A673 (cell line): ENCODE measurements at places on chromosomes 2 and 18.

DNA sequence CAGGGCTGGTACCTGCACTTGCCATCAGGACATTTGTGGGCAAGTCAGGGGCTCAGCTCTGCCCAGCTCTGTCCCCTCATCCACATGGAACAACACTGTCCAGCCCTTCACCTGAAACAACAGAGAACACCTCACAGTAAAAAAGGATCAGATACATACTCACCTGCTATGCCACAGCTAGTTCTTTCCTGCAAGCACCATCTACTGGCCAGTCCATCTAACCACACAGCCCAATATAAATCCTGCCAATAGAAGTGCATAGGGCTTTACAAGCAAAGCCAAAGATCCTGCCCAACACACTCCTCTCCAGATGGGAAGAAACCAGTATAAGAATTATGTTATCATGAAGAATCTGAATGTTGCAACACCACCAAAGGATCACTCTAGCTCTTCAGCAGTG is 52.2 kb upstream of the GALNT13 start:
- no peak for DNase-seq

DNA sequence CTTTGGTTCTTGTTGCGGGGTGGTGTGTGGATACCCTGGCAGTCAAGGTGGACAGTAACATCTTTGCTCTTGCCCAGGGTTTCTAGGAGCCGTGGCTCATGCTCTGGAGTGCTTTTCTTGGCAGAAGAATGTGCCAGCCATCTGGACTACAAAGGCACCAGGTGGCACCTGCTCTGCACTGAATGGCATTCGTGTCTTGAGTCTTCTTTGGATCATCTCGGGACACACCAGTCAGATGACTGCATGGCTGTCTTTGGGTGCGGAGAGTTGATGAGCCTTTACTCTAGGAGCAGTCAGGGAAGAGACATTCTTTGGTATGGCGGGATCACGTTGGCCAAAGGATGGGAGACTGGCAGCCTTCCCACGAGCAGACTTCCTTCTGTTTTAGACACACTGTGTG is 104.1 kb upstream of the SEC11C start:
- DNase-seq, result no peak

DNA sequence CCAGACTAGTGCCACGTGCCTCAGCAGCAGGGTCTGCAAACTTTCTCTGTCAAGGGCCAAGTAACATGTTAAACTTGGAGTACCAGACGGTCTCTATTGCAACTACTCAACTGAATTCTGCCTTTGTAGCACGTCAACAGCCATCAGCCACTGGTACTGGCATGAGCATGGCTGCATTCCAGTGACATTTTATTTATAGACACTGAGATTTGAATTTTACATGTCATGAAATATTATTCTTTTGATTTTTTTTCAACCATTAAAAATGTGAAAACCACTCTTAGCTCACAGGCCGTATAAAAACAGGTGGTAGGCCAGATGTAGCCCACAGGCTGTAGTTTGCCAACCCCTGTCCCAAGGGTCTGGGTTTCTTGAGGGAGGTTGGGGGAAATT is 199.7 kb downstream of the TPGS2 start:
- no peak for DNase-seq

GRCh38 chr2:218386505-218387368 is 4.7 kb downstream of the SLC11A1 start:
- no peak for DNase-seq

DNA sequence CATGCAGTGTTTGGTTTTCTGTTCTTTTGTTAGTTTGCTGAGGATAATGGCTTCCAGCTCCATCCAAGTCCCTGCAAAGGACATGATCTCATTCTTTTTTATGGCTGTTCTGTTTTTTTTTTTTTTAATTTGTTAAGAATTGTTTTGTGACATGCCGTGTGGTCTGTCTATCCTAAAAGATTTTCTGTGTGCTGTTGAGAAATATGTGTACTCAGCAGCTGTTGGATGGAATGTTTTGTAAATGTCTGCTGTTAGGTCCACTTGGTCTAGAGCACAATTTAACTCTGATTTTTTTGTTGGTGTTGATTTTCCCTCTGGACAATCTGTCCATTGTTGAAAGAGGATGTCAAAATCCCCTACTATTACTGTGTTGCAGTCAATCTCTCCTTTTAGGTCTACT is 80.4 kb upstream of the WDR75 start:
- no peak for DNase-seq

GRCh38 chr2:240023792-240024191 is 1.4 kb downstream of the NDUFA10 start:
- no peak for DNase-seq

DNA sequence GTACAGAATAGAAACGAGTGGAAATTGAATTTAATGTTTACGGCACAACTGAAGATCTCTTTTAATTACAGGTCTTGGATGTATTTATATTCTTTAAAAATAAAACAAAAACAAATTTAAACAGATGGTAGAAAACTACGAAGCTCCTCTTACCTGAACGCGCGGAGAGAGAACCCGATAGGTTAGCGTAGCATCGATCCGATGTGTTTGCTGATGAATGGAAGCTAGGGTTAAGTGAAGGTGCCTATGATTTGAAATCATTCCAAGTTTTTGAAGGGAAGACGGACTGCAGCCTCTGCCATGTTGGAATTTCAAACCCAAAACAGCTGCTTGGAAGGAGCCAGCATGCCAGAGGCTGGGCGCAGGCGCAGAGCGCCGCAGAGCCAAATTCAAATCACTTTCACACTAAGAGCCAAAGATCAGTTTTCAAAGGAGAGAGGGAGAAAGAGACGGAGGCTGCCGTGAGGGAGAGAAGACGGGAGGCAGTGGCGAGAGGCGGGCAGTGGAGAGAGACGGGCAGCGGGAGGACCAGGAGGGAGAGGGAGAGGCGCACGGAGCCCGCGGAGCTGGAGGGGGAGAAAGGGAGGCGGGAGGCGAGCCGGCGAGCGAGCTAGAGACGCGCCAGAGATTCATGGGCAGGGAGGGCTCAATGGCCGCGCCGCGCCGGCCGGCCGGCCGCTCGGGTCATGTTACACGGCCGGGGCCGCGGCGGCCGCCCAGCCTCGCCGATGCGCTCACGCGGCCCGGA is at the start of gene FIGN:
Gene FIGN, minus strand, starts transcription at position 324 of the 748 bp plus-strand sequence. CDS start 1,081 bp downstream, outside the sequence.
- peak; percentile 46 for DNase-seq

- DNase-seq, result no peak
Measured at GRCh38 chr2:74488643-74489481, 6.0 kb downstream of the TTC31 start.

- DNase-seq, result peak; percentile 54
Measured at GRCh38 chr2:119264781-119265692, 41.4 kb downstream of the STEAP3 start.

- peak; percentile 61 for DNase-seq
Measured at GRCh38 chr2:202237787-202238233, 587 bp downstream of the SUMO1 start.

DNA sequence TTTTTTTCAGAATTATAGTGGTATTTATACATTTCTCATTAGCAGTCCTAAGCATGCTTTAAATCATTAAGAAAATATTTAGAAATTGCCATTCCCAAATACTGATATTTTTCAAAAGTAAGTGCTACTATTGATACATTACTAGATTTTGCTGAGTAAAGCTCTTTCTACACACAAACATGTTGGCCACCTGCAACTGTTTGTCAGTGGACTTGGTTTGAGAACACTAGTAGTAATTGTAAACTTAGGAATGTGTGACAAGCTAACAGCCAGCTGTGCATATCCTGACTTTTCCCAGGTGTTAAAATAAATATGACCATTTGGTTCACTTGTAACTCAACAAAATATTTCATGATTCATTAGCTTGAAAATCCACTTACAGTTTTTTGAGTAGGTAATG is 103.1 kb downstream of the MSTN start:
- no peak for DNase-seq
